ENCODE measurements at places on chromosomes 5 and 9. TPM values are rescaled to one million over a fixed set of nuclear protein-coding genes. Genes with fewer than 3 reads are reported as not detected.

Gene PNPLA7
- 0.89 TPM for total RNA-seq

Gene OMD
- not detected for total RNA-seq

Gene IFNA13
- not detected for total RNA-seq

Gene COQ4
- total RNA-seq = 29.1 TPM

Gene TLX3
- not detected for total RNA-seq

Gene KCNV2
- not detected for total RNA-seq

Gene SPATA31D4
- not detected for total RNA-seq

Gene IFNA14
- not detected for total RNA-seq

Gene SCGB3A1
- not detected for total RNA-seq

Gene CTXN3
- total RNA-seq = not detected

Gene HINT1
- 184 TPM for total RNA-seq

Gene SYK
- not detected for total RNA-seq

Gene TRIM36
- total RNA-seq = 0.13 TPM

Gene ANKRD55
- not detected for total RNA-seq

Gene CNTFR
- total RNA-seq = not detected

Gene ADAM19
- 20.5 TPM for total RNA-seq

Gene PCA3
- total RNA-seq = not detected

Gene CNTRL
- total RNA-seq = 7.3 TPM

Gene GGTA1
- total RNA-seq = not detected

Gene RBM18
- 11.6 TPM for total RNA-seq

Gene PRUNE2
- total RNA-seq = 6.8 TPM

DNA sequence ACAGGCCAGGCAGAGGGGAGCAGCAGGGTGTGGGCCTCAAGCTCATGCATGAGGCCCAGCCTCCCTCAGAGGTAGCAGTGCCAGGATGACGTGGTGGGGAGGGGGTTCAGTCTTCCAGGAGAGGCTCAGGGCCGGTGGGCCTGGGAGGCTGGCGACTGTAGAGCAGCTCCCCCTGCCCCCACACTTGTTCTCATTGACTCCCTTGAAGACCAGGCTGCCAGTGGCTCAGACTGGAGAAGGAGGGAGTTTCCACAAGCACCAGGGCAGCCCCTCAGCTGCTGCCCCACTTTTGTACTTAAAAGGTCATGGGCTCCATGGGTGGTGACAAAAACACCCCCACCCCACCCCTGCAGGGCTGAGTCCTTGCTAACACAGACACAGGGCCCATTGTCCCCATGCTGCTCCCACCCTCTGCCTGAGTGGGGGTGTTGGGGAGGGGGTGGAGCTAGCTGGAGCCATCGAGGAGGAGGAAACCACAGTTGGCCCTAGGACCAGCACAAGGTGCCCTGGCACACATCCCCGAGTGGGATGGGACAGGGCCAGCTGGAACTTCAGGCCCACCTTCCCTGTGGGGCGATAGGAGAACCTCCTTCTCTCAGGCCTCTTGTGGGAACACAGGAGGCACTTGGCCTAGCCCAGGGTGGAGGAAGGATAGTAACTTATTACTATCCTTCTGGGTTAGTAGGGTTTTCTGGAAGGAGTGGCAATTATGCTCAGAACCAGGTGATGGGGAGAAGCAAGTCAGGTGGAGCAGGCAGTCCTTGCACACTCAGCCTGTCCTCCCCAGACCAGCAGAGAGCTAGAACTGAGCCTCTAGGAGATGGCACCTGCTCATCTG lies 10.7 kb downstream of the PDLIM4 start:
- DNase-seq = no peak

DNA sequence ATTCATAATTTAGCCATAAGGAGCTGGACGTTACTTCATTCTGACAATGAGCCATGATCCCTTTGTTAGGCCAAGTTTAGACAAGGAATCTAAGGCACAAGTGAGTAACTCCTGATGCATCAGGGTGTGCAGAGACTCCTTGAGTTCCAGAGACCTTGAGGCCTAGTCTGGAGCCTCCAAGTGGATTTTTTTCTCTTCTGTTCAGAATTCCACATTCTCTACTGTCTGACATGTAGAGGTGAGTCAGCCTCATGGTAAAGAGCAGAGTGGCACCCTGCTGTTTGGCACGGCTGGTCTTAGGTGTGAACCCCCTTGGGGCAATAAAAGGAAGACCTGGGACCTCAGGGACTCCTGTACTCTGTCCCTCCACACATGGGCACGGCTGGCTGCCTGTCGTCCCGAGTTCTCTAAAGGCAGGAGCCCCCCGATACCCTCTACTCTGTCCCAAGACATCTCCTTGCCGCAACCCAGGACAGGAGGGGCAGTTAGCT lies 22.0 kb upstream of the TGFBI start:
- peak; percentile 97 for DNase-seq

GRCh38 chr5:32261198-32261597 lies 51.5 kb downstream of the MTMR12 start:
- DNase-seq = no peak

- no peak for DNase-seq
Measured at GRCh38 chr9:128845186-128845931, 15.8 kb upstream of the SPOUT1 start.

DNA sequence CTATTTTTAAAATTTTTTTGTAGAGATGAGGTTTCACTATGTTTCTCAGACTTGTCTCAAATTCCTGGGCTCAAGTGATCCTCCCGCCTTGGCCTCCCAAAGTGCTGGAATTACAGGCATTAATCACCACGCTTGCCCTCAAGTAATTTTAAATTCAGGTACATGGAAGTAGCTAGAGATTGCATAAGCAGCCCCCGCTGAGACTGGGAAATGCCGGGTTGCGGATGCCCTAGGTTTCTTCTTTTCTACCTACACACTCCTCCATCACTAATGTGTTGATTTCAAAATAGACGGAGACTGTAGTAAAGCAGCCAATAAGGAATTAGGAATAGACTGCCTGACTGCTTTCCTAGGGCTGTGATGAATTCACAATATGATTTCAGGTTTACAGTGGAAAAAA lies 202.4 kb downstream of the FANCC start:
- DNase-seq = no peak

DNA sequence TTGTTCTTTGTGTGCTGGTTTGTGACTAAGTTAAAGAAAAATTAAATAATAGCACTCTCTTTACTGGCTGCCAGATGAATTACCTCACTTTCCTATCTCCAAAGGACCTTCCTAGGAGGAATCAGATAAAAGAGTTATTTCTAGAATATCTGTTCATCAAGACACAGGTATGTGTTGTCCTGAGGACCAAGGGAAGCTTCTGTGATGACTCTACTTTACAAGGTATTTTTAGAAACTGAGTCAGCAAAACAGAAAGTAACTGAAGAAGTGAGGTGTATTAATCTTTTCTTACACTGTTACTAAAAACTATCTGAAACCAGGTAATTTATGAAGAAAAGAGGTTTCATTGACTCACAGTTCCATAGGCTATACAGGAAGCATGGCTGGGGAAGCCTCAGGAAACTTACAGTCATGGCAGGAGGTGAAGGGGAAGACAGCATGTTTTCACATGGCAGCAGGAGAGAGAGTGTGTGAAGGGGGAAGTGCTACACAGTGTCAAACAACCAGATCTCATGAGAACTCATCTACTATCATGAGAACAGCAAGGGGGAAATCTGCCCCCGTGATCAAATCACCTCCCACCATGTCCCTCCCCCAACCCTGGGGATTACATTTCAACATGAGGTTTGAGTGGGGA lies 189.2 kb upstream of the DMAC1 start:
- no peak for DNase-seq

DNA sequence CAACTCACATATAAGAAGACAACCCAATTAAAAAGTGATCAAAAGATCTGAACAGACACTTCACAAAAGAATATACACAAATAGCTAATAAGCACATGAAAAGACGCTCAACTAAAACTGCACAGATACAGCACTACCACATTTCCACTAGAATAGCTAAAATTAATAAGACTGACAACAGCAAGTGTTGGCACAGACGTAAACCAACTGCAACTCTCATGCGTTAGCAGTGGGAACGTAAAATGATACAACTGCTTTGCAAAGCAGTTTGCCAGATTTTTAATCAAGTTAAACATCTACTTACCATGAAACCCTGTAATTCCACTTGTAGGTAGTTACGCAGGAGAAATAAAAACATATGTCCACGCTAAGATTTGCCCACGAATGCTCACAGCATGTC lies 9.0 kb downstream of the SEMA4D start:
- DNase-seq = no peak

GRCh38 chr9:125428902-125429467 lies 167.4 kb downstream of the GAPVD1 start:
- DNase-seq = no peak

- DNase-seq = no peak
Measured at GRCh38 chr5:96822686-96823459, 15.1 kb upstream of the ERAP1 start.

DNA sequence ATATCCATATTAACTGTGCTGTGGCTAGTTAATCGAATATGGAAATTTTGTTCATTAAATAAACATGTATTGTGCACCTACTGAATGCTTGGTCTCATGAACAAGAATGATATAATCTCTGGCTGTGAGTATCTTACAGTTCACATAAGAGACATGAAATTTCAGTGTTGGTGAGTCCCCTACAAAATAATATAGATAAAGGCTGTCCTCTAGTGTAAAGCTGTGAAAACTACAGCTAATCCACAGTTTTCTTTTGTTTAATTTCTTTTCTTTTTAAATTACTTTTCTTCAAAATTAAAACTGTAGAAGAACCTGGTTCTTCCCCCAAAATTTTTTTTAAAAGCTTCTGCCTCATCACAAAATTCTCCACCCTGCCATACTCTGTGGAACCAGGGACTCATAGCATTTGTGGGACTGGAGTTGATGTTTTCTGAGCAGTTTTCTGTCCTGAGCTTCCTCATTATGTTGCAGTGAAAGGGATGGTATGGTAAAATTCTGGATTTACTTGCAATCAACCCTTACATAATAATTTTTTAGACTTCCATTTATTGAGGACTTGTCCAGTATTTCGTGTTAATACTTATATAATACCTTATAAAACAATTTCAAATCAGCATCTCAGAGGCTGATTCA lies 135.0 kb downstream of the STK32A start:
- peak; percentile 56 for DNase-seq

DNA sequence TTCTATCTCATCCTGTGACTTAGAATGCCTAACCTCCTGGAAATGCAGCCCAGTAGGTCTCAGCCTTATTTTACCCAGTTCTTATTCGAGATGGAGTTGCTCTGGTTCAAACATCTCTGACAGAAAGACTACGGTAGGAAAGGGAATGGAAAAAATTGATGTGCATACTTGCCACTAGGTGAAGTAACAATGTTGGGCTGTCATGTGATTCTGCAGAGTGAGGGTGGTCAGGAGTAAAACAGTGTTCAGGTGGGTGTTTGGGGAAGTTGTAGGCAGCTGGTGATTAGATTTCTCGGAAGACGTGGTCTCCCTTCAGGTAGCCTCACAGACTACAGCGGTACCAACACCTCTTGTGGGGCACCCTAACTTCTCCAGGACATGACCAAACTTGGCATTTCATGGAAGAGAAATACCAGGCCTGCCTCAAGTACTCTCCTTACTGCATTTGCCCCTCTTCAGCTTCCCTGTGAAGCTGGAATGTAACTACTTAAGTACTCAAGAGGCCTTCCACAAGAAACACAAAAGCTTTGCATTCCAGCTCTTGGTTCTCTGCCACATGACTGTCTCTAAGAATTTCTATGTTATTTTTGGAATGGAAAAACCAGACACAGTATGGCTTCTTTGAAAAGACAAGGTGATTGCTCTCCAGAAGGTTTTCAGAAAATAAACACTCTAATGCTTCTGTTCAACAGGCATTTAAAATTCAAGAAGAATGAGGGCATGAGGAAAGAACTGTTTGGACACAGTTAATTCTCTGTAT lies 17.4 kb upstream of the ENTREP1 start:
- peak; percentile 41 for DNase-seq

GRCh38 chr9:106277966-106278365 lies 583.6 kb downstream of the TMEM38B start:
- DNase-seq = no peak

DNA sequence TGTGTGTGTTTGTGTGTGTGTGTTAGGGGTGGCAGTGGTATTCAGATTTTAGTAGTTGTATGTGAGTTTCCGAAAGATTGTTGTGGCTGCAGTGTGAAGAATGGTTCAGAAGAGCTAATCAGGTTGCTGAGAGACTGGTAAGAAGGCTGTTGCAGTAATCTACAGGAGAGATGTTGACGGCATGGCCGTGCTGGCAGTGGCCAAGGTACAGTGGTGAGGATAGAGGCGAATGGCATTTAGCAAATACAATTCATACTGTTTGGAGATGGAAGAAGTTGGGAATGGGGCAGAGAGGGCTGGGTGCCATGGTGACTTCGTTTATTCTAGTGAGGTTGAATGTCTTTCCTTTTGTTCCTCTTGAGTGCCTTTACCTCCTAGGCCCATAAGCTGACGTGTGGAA lies 77.5 kb upstream of the SPATA31D4 start:
- DNase-seq = no peak

GRCh38 chr5:111582993-111583601 lies 70.8 kb upstream of the STARD4 start:
- DNase-seq = peak; percentile 92

GRCh38 chr5:135019314-135019713 lies 14.7 kb downstream of the PITX1 start:
- DNase-seq = no peak

DNA sequence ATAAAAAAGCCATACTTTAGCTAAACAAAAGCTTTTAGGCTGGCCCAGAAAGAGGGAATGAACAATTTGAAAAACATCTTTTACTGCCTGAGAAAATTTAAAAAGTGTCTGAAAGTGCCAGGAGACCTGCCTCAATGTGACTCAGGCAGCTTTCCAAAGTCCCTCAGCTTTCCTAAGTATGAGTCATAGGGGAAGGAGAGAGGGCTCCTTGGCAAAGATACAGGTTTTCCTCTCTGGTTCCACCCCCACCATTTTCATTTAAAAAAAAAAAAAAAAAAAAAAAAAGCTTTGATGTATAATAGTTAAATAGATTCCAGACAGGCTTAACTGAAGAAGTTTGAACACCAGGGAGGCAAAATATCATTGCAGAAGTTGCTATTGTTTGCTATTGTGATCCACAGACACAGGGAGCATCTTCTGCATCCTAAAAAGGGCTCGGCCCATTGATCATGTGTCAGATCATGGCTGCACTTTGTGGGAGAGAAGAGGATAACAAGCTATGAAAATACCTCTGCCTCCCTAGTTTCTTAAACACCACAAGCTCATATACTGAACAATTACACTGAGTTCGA lies 71.5 kb downstream of the MRPS27 start:
- DNase-seq = peak; percentile 93

DNA sequence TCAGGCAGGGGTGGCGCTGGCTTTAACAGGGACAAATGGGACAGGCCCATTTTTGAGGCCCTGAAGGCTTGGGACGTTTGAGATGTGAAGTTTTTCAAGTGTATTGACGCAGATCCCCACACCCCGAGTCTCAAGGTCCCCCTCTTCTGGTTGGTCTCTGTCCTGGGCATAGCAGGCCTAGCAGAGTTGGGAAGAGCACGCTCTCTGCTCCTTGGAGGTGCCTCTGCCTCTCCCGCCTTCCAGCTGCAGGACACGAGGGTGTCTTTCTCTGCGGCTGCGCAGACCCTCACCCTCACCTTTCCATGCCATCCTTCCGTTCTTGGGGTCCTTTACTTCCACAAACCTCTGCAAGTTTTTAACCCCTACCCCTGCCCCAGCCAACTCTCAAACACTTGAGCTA lies 18.6 kb downstream of the ADAMTSL2 start:
- DNase-seq = no peak

GRCh38 chr9:4038182-4038723 lies 261.6 kb downstream of the GLIS3 start:
- DNase-seq = peak; percentile 60
